ENCODE measurements at places on chromosomes 6 and 20.

DNA sequence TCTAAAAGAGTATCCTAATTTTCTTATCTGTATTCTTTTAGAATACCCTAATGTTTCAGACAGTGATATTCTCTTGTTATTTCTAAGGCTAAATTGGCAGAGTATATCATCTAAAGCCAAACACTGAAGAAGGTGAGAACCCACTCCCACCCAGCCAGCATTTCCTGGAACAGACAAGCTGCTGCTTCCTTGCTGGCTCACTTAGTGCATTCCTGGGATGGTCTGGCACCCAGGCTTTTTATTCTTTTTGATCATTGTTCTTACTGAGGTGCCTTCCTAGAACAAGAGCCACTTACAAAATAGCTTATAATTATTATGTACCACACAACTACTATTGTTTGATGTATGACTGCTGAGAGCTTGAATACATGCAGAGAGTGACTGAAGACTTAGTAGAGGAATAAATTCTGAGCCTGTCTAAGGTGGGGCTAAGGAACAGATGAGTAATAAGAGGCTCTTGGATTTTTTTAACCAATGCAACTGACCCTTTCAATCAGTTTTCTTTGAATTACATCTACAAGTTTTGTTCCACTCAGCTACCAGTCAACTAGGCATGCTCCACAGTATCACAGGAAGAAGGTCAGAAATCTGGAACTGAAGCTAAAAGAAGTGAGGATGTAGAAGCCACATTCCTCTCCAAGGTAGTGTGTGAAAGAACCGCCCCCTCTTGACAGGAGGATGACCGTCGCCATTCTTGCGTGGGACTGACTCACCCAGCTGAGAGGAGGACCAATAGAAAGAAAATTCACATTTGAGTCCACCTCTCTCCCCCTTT, 30.1 kb downstream of the PRPH2 start:
- ATAC-seq = peak; percentile 55

DNA sequence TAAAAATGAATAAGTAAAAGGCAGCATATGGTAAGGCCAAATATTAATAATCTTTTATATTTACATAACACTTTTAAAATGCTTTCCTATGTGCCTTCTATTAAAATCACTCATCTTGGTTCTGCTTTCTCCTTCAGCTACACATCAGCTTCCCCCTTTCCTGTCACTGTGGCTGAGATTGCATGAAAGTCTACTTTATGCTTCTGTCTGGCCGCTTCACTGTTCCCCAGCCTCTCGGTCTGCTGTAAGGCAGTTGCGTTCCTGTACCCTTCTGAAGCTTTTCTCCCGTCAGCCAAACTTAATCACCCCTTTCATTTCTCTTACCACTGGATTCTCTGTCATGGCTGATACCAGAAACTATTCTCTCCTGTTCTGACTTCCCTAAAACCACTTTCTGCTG, 34.6 kb downstream of the SOX4 start:
- ATAC-seq = no peak

GRCh38 chr20:39800548-39800947, 838.4 kb downstream of the DHX35 start:
- no peak for ATAC-seq

- ATAC-seq = no peak
Observed at GRCh38 chr20:5652626-5653553, 97.3 kb upstream of the SHLD1 start.

DNA sequence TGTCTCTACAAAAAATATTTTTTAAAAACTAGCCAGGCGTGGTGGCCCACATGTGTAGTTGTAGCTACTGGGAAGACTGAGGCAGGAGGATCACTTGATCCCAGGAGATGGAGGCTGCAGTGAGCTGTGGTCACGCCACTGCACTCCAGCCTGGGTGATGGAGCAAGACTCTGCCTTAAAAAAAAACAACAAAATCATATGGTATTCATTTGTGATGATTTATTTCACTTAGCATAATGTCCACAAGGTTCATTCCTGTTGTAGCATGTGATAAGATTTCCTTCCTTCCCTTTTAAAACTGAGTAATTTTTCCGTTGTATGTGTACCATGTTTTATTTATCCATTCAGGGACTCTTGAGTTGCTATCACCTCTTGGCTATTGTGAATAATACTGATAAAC, 26.2 kb downstream of the TMEM170B start:
- ATAC-seq = no peak

- no peak for ATAC-seq
Observed at GRCh38 chr6:139240161-139241010, 51.4 kb downstream of the TXLNB start.

DNA sequence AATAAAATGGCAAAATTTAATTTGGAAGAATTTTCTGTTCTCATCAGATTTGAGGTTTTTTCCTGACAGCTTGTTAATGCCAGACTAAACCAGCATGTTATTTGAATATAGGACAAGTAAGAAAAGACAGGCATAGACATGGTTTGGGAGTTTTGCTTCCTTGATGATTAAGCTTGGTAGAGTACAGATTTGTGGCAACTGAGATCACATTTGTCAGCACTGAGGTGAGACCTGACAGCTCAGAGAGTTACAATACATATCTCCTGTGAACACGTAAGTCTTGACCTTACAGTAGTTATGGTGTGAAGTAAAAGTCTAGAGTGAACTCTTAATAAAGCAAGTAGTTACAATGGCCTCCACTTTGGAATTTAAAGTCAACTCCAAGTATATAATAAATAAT, 34.5 kb downstream of the CENPW start:
- no peak for ATAC-seq

GRCh38 chr6:122758927-122759334, 20.6 kb upstream of the FABP7 start:
- peak; percentile 77 for ATAC-seq

- no peak for ATAC-seq
Observed at GRCh38 chr6:111361648-111362047, 121.4 kb downstream of the REV3L start.

GRCh38 chr6:99912657-99913056, 81.4 kb downstream of the MCHR2 start:
- ATAC-seq = no peak

DNA sequence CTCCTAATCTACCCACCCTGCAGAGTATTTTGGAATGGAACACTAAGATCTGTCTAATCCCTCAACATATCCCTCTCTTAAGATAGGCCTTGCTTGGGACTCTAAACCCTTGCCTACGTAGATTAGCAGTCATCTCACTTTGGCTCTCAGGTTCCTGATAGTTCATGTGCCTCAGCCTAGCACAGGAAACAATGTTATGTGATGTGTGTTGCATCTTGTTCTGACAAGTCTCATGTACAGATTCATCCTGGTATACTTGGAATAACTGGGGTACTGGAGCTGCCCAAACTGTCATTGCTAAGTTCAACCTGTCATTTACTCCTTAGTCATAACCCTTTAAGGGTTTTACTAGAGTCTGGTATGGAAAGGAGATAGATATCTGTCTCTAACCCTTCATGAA, 34.1 kb downstream of the TREML1 start:
- no peak for ATAC-seq

DNA sequence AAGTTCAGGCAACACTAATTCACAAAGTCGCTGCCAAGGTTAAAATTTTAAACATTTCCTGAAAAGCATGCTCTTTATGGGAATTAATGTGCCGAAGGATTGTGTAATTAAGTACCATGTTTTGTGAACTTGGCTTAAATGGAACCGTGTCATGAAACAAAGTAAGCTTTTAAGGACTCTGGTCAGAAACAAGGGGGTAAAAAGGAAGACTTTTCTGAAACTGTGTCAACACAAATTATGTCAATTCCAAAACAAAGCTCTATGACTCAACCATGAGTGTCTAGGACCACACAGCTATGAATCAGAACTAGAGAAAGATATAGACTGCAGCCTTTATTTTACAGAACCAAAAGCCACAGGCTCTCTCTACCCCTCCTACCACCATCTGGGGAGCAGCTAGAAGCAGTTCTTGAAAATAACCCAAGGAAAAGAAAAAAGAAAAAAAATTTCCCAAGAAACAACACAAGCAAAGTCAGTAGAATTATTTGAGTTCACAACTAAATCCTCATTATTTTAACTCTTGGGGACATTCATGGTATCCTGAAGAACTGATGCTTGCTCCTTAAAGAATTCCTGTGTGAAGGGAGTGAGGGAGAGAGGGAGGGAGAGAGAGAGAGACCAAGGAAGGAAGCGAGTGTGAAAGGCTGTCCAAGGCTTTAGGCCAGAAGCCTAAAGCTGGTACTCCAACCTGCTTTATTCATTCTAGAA, 81.9 kb downstream of the ZMYND8 start:
- peak; percentile 98 for ATAC-seq

DNA sequence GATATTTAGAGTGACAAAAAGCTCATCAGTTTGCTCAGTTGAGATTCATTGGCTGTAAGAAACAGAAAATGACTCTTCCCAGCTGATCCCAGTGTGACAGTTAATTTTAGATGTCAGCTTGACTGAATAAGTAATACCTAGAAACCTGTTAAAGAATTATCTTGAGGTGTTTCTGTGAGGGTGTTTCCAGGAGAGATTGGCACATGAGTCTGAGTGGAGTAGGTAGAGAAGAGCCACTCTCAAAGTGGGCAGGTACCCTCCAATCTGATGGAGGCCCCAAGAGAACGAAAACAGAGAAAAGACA, 200.8 kb upstream of the BTBD3 start:
- ATAC-seq = no peak

DNA sequence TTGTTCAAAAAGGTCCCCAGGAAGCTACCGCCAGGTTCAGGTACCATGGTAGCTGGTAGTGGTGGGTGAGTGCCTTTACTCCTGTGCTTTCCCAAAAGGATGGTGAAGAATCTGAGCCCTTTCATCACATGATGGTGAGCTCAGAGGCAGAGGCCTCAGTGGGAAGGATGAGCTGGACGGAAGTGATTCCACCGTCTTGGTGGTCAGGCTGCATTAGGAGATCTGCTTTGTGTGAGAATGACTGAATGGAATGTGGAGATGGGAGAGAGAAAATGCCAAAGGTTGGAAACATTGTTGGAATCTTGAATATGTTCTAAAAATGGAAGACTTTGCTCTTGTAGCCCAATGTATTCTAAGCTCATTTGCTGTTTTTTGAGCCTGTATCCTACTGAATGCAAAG, 108.1 kb upstream of the SCP2D1 start:
- ATAC-seq = no peak

GRCh38 chr6:27568226-27568897, 95.5 kb upstream of the ZNF184 start:
- ATAC-seq = no peak

DNA sequence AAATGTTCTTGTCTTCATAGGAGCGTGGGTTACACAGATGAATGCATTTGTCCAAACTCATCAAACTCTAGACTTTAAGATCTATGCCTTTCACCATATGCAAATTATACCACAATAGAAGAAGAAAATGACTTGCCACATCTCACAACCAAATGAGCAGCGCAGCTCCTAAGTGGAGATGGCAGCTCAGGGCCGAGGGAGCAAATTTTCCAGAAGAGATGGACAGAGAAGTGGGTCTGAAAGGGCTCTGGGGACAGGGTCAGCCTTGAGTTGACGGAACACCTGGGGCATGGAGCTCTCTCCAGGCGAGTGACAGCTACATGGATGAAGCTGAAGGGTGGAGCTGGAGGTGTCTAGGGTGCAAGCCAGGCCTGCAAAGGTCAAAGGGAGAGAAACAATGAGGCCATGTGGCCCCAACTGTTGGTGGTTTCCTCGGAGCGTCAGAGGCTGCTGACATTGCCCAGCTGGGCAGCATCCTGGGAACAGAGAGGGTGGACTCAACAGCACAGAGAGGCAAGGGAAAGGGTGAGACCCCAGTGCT, 228.3 kb downstream of the NRN1 start:
- peak; percentile 6 for ATAC-seq

DNA sequence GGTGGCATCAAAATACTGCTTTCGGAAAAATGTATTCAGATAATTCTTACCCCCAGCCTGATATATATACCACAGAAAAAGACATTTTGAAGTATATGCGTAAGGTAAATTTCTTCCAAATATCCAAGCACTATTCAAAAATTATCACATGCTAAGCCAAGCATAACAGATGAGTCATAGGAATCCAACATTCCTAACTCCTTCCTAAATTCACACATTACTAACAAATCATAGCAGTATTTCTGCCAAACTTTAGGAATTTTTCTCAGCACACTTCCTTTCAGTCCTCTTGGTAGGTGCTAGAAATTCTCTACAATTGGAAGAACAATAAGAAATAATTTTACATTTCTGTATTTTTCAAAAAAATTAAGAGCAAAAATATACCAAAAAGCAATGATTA, 417.5 kb downstream of the EYS start:
- ATAC-seq = no peak

DNA sequence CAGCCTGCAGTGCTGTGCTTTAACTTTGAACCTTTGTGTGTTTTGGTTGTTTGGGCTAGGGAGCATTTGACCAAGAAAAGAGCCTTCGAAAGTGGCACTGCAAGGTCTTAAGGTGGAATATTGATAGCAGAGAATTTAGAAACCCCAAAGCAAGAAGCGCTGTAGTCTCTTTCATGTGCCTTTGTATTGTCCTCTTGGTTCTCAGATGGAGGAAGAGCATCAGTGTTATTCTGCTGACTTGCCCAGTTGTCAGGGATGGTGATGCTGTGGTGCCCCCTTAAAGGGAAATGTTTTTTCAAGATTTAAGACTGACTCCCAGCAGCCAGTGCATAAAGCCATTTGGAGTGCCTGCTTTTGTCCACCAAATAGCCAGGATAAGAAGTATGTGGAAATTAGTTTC, 102.7 kb upstream of the INSM1 start:
- no peak for ATAC-seq

DNA sequence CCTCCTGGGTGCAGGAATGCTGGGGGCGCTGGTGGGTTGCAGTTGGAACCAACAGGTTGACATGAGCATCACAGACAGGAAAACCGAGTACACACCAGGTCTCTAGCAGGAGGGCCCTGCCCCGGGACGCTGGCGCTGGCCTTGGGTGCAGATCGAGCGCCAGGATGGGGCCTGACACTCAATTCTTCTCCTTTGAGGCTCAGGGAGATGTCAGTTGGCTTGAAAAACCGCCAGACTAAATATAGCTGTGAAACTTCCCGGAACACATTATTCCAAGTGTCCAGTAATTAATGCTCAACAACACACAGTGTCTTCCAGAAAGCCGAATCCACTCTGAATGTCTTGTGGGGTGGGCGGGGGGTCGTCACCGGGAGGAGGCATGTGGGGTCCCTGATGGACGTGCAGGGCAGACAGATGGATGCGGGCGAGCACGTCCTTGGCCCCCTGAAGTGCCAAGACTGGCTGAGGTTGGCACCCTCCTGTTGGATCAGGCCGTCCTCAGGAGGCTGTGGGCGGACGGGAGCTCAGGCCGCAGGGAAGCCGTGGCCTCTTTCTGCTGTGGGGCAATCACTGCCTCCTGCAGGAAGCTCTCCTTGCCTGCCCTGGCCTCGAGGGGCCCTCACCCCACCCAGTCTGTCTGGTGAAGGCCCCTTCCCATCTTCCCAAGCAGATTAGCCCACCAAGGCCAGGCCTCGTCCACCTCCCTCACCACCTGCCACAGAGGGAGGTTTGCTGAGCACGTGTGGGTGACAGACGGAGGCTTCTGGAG, 19.4 kb upstream of the GATA5 start:
- ATAC-seq = no peak

DNA sequence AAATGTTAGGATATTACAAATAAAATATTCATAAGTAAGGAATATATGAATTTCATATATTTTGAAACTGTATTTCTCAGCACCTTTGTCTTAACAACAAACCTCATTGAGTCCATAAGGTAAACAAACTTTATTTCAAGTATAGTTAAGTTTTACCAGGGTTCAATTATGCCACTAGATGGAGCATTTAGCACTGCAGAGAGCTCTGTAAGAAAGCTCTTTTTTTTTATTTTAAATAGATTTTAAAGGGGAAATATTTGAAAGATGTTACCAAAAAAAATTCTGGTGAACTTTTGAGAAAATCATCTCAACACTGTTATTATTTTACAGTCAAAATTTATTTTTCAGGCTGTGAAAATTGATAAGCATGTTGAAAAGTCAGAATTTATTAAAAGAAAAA, 955.2 kb upstream of the EYS start:
- ATAC-seq = no peak

- no peak for ATAC-seq
Observed at GRCh38 chr6:89058627-89059026, 21.9 kb upstream of the PNRC1 start.

Data from activated T-helper 17 cell treated with anti-CD3 and anti-CD28 coated beads, Interleukin-2, amount 50 U/mL, for 72 hours (primary cell).